ENCODE measurements at places on chromosomes 1 and 21.

DNA sequence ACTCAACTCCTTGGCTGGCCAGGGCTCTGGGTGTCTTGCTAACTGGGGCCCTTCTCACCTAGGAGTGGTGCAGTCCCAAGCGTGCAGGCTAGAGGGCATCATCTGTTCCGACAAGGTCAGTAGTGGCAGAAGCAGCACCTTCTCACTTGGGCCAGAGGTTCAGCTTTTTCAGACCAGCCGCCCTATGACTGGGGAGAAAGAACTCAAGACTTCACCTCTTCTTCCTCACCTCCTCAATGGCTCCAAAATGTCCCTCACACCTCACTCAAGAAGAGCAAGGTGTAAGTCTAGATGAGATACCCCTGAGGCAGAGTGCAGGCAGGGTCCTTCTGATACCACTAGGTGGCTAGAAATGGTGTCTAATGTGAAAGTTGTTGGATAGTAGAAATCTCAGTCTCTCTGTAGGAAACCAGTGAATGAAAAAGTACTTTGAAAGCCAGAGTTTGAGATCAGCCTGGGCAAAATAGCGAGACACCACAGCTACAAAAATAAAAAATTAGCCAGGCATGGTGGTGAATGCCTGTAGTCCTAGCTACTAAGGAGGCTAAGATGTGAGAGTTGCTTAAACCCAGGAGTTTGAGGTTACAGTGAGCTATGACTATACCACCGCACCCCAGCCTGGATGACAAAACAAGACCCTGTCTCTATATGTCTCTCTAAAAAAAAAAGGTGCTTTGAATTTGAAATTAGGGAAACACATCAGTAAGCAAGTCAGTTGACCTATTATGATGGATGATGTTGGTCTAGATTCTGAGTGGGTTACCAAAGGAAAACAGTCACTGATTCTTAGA, 8.6 kb upstream of the IL20 start:
- DNase-seq: no peak

GRCh38 chr1:10906866-10907519, 105.5 kb upstream of the TARDBP start:
- no peak for DNase-seq

- no peak for DNase-seq
These were observed 140.2 kb upstream of the TIAM1 start for GRCh38 chr21:31484219-31484618.

- no peak for DNase-seq
These were observed 596.5 kb downstream of the MATN1 start for GRCh38 chr1:30126848-30127247.

All from Caki2 (cell line).